ENCODE measurements at places on chromosomes 16 and 17.

GRCh38 chr17:48727415-48728175 lies 955 bp downstream of the HOXB13 start:
- no peak for DNase-seq

DNA sequence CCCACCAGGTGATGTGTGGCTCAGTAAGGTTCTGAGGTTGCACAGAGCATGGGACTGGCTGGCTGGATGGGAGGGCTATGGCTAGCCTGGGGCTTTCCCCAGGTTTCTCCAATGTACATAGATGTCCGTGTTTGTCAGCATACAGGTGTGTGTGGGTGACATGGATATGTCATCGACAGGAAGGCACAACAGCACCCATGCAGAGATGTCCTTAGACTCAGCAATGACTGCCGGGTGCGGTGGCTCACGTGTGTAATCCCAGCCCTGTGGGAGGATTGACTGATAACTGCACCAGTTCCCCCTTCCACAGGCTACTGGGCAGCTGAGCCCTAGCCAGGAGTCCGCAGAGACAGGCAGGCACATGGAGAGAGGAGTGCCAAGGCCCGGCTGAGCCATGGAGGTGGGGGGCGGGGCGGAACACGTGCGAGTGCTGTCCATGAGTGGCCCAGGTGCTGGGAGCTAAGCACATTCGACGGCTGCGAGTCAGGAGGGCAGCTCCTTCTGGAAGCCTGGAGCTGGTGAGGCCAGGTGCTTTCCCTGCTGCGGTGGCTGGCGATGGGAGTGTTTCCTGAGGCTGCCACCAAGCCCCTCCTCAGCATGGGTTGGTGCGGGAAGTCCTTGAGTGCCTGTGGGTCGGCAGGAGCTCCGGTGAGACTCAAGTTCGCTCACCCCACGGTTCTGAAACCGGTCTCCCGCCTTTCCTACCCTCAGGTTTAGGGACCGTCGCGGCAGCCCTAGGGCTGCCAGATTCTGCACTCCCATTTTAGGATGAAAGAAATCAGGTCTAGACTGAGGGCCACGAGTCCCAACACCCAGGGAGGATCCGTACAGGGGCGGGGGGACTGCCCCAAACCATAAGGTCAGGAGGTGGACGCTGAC lies 858 bp upstream of the ASPSCR1 start:
- DNase-seq = no peak

- no peak for DNase-seq
Measured at GRCh38 chr16:26186091-26186615, 494.4 kb downstream of the HS3ST4 start.

DNA sequence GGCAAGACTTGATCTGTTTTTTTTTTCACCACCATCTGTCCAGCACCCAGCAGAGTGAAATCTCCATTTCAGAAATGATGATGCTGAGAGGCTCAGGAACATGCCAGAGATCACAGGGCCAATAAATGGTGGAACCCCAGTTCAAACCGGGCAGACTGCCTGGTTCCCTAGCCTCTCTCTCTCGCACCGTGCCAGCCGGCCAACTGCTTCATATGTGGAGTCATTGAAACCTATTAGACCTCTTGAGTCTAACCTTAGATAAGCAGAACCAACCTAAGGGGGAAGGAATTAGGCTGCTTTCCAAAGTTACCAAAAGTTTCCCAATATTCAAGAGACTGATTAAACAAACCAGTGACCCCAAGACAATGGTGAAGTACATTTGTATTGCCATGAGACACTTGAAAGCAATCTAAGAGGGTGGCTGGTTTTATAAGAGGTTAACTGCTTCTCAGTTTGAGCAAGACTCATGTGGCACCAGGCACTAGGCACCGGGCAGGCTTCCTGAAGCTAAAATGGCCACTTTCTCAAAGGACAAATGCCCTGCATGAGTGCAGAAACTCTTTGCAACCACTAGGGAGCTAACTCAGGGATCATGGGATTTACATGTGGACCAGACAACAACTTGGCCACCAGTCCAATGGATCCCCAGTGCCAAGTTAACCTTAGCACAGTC lies 18.4 kb downstream of the TOX3 start:
- no peak for DNase-seq

GRCh38 chr16:71929048-71929447 lies 33.7 kb downstream of the IST1 start:
- DNase-seq = no peak

DNA sequence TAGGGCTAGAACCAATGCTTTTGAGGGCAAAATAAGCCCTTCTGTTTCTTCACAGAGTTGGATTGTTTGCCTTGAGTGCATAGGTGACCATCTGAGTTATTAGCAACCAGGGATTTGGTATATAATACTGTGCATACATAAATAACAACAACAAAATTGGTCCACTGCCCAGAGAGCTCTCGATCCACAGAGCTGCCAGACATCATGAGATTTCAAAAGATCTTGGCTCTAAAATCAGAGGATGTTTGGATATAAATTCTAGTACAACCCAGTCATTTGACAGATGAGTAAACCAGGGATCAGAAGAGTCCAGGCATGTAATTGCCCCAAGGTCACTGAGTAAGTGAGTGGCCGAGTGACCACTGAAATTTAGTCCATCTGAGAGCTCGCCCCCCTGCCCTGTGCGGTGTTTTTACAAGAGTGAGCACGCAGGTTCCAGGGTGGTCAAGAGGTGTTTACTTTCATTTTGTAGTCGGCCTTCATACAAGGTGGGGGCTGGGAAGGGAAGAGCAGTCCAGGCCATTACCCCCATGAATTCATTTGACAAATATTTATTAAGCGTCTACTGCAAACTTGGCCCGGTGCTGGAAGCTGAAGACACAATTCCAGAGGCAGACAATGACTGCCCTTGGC lies 1.8 kb upstream of the MT2A start:
- DNase-seq = no peak

GRCh38 chr17:77666881-77667395 lies 291.6 kb upstream of the TNRC6C start:
- DNase-seq = no peak

DNA sequence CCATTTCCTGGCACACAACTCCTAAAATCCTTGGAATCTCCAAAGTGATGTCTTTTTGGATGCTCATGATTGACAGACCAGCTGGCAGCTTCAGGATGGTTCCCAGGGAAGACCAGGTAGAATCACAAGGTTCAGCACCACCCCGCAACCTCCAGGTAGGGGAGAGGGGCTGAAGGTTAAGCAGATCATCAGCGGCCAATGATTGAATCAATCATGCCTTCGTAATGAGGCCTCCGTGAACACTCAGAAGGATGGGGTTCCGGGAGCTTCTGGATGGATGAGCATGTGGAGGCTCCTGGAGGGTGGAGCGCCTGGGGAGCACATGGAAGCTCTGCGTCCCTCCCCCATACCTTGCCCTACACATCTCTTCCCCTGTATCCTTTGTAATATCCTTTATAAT lies 185.9 kb downstream of the SEC14L1 start:
- no peak for DNase-seq

GRCh38 chr16:65608455-65608854 lies 486.6 kb upstream of the CDH11 start:
- no peak for DNase-seq

- DNase-seq = peak; percentile 51
Measured at GRCh38 chr17:16215273-16215964, at the start of gene NCOR1. NCOR1 (minus strand) TSS chr17:16215534; CDS start chr17:16194569, 20,965 bp downstream.
